AG08395 (cell line): ENCODE measurements at places on chromosomes 7 and 10.
A peak's percentile ranks its signal among the peaks of the same experiment; 100 is the strongest.

GRCh38 chr7:130993671-130994365, 259.8 kb upstream of the KLF14 start:
- no peak for DNase-seq

DNA sequence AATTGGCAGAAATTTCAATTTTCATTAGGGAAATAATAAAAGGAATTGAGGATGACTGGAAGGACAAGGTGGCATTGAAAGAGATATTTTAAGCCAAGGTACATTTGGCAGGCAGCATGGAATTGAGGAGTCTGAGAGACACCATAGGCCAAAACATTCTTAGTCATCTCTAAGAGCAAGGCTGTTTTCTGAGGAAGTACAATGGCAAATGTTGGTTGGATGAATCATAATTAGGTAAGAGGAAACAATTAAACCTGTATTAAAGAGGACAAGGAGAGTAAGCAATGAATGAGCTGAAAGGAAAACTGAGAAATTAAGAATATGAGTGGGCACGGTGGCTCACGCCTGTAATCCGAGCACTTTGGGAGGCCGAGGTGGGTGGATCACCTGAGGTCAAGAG, 86.3 kb downstream of the MRPL32 start:
- DNase-seq = peak; percentile 12

GRCh38 chr7:45033261-45033930, 33.4 kb downstream of the CCM2 start:
- peak; percentile 58 for DNase-seq

DNA sequence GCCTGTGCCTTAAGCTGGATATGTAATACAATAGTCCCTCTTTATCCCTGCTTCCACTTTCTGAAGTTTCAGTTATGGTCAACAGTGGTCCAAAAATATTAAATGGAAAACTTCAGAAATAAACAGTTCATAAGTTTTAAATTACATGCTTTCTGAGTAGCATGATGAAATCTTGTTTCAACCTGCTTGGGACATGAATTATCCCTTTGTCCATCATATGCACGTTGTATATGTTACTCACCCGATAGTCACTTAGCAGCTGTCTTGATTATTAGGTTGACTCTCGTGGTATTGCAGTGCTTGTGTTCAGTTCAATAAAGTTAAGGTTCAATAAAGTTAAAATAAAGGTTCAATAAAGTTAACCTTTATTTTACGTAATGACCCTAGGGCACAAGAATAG, 25.5 kb downstream of the C1GALT1 start:
- no peak for DNase-seq

DNA sequence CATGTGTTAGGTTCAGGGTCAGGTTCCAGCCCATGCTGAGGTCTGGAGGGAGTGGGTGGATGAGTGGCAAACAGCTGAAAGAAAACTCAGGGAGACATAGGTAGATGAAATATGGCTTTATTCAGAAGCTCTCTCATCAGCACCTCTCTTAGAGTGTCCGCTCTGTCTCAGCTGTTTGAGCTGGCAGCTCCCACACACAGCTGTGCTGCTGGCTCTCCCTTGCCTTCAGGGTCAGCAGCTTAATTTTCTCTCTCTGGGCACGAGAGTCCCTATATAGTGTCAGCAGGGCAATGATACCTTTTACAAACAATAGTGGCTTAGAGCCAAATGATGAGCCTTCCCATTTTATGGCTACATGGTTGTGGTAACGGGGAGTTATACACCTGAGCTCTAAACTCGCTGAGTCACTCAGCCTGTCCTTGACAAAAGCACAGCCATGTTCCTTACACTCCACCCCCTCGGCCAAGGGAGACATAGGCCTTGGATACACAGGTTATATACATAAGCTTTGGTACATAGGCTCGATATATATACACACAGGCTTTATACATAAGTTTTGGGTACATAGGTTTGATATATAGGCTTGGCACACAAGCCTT, 10.4 kb downstream of the RNF133 start:
- DNase-seq = no peak

GRCh38 chr10:11440250-11441150, 170.9 kb downstream of the USP6NL start:
- no peak for DNase-seq

DNA sequence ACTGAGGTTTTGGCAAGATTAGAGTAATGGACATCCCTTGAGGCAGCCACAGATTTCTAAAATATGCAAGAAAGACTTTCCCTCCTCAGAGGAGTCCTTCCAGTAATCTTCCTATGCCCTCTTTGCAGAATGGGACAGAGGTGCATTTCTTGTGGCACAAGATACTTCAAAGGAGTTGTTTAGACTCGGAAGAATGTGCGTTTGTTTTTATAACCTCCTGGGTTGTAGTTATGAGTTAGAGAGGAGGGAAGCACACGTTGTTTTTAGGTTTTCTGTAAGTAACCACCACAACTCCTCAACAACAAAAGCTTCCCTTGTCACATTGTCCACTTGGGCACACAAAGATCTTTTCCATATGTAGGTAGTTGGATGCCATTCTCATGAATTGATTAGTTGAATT, 78.1 kb upstream of the GLI3 start:
- no peak for DNase-seq

- no peak for DNase-seq
These were observed 84.4 kb downstream of the TNS3 start for GRCh38 chr7:47497367-47498096.

DNA sequence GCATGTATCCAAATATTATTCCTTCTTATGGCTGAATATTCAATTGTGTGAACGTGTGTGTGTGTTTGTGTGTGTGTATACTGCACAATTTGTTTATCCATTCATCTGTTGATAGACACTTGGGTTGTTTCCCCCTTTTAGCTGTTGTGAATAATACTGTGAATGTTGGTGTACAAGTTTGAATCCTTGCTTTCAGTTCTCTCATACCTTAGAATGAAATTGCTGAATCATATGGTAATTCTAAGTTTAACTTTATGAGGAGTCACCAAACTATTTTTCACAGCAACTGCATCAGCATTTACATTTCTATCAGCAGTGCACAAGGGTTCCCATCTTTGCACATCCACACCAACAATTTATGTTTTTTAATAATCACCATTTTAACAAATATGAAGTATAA, 86.9 kb upstream of the GATAD1 start:
- no peak for DNase-seq

GRCh38 chr7:143882020-143882603, 19.9 kb downstream of the TCAF1 start:
- DNase-seq = peak; percentile 31

GRCh38 chr7:158302274-158303070, 285.2 kb downstream of the PTPRN2 start:
- no peak for DNase-seq

DNA sequence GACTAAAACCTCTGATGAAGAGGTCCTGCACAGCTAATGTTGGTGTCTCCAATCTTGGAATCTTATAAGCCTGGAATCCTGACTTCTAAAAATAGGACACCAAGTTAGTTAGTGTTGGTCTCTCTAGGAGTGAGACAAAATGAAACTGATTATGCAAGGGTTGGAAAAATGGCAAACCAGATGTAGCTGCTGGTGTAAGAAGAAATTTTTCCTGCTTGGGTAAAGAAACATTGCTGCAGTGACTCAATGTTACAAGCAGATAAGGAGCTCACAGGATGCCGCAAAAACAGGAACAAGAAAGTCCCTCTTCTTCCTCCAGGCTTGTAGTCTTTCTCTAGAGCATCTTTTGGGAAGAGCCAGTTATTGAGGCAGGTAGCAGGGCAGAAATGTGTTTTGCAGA, 449.0 kb downstream of the ETV1 start:
- DNase-seq = peak; percentile 15

- no peak for DNase-seq
These were observed 58.0 kb downstream of the LCOR start for GRCh38 chr10:96890172-96890513.

DNA sequence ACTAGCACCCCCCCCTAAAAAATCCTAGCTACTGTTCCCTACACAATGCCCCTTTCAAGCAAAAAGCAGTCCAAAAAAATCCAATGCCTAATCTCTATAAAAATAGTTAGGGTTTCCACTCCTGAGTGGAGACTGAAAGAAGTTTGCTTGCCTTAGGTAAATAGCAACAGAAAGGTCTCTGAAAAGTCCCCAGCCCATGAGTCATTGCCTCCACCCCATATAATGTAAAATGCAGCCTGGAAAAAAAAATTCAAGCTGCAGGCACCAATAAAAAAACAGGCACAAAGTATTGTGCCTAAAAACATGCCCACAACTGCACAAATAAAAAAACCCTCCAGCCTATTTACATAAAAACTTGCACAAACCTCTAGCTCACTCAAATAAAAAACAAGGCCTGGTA, 47.5 kb downstream of the ZNF680 start:
- no peak for DNase-seq

GRCh38 chr10:14116021-14116420, 214.7 kb downstream of the FRMD4A start:
- DNase-seq = no peak

DNA sequence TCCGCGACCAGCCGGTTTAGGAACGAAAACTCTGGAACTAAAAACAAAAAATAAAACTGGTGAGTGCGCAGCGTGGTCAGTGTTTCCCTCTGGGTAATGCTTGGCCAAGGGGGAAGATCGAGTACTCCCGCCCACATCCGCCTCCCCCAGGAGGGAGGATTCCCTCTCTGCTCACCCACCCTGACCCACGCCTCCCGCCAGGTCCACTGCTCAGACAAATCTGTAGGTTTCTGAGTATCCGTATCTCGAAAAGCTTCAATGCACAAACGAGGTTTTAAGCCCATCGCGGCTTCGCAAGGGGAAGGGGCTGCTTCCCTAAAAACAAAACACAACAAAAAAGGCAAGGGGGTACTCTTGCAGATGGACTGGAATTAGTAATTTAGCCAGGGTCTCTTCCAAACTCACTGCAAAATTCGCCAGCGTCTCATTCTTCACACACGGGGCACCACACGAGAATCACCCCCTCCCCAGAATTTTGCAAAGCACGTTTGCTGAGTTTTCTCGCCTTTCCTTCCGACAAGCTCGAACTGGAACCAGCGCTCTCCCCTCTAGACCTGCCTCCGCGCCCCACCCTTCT, 75.2 kb downstream of the INSIG1 start:
- DNase-seq = no peak

DNA sequence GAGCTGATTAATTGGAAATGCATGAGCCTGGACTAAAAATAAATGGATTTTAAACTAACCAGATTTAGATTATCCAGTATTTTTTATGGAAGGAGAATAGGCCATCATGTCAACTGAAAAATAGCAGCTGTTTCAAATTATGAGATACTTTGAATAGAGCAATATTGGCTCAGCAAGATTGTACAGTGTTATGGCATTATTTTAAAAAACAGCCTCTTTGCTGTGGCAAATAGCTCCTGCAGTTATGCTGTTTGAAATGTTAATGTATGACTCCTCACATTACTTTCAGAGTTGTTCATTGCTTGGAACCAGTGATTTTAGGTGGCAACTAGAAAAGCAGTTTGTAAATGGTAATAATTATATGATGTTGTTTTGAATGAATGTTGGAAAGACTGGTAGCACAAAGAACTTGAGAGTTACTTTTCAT, 244.5 kb downstream of the KIAA1217 start:
- DNase-seq = peak; percentile 53

GRCh38 chr10:79409038-79409725, 36.2 kb downstream of the ZCCHC24 start:
- no peak for DNase-seq

DNA sequence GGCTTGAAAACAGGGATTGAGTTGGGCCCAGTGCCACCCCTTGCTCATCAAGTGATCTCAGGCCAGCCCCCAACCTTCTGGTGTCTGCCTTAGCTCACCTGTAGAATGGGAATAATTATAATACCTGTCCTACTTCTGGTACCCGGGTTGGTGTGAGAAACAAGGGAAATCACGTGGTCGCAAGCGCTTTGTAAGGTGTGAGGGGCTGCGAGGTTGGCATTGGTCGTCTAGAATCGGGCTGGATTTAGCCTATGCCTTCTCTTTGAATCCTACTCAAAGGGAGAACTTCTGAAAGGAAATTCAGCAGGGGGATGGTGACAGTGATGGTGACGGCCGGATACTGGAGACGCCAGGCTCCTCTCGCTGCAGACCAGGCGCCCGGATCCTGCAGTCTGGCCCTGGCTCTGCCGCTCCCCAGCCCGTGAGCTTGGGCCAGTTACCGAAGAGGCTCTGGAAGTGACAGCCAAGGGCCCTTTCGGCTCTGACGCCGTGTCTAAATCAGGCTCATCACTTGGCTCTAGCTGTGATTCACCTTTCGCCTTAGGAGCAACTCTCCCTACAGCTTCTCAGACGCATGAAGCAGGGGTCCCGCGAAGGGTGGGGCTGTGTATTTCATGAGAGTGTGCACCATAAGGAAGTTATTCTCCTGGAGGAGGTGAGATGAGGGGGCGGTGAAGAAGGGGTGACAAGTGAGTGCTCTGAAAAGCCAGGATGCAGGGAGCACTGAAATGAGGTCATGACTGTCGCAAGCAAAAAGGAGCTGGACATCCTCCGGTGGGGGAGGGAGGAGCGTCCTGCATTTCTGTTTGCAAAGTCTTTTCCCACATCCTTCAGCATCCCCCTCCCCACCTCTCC, 4.0 kb upstream of the CREB5 start:
- no peak for DNase-seq

DNA sequence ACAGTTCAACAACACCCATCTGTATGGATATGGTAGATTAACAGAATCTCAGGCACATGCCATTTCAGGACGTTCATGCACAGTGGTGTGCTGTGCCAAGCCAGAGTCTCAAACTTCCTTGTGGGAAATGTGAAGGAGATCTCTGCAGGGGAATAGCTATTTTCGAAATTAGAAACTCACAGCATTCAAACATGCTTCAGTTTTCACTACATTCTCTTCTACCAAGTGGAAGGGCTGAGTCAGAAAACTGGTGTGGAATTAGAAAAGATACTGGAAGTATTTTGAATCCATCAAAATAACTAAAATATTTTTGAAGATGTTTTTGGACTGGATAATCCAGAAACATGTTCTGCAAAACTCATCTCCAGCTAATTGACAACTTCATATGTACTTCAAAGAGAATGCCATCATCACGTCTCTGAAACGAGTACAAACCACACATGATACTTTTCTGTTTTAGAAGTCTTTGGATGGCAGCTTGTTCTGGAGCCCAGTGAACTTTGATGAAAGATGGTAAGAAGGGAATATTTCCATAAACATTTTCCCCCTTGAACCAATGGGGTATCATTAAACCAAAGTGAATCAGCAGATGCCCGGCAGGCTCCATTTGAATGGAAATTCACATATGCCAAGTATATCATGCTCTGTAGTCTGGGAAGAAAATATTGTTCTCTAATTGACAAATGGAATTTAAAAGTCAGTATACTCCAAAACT, 616.3 kb upstream of the IGFBP3 start:
- peak; percentile 9 for DNase-seq
